Glutamatergic neuron (in vitro differentiated cells): ENCODE measurements at places on chromosomes 12 and 14. TPM values are rescaled to one million over a fixed set of nuclear protein-coding genes. Genes with fewer than 3 reads are reported as not detected.

The PTGER2 gene
- not detected for total RNA-seq

GRCh38 chr12:1531654-1532374 is 62.6 kb downstream of the FBXL14 start:
- no peak for DNase-seq

GRCh38 chr12:126067626-126068329 is 1002.5 kb downstream of the AACS start:
- no peak for DNase-seq

The SDR9C7 gene
- 0.39 TPM for total RNA-seq

- DNase-seq: no peak
Observed at GRCh38 chr14:82999802-83000201, 1466.1 kb upstream of the SEL1L start.

DNA sequence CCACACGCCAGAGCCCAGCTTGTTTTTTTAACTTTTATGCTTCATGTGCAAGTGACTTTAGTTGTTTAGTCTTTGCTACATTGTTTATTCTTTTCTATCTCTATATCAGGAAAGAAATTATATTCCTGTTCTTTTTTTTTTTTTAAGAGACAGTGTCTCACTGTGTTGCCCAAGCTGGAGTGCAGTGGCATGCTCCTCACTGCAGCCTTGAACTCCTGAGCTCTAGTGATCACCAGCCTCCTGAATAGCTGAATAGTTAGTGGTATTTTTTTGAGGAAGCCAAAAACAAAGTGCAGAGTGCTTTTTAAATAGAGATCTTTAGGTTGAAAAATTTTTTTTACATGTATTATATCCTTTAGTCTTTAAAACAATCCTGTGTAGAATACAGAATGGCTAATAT is 58.2 kb downstream of the ETNK1 start:
- DNase-seq: no peak

DNA sequence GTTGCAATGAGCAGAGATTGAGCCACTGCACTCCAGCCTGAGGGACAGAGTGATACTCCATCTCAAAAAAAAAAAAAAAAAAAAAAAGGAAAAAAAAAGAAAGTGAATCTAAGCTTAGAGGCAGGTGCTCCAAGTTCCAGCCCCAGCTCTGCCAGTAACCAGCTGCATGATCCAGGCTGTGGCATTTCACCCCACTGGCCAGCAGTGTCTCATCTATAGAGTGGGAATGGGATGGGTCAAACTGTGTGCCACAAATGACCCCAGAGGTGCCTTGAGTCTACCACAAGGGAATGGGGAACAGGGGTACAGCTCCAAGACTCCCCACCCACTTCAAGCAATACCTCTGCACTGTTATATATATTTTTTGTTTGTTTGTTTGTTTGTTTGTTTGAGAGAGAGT is 5.0 kb downstream of the PLEKHD1 start:
- no peak for DNase-seq

DNA sequence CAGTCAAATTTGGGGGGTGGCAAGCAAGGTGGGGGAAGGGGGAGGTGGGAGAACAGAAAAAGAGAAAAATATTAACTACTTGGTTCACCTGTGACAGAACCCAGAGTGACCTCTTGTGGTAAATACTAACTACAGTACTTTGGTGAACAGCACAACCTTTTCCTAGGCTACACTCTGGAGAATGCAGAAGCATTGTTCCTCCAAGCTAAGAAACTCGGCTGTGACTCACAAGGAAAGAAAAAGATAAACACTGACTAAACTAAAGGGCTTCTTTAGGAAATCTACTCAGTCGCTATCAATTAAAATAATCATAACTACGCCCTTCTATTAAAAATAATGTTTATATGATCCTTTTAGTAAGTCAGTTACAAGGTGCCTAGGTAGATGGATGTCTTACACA is 5.4 kb downstream of the KCNH5 start:
- no peak for DNase-seq

- DNase-seq: no peak
Observed at GRCh38 chr12:116135209-116135930, 142.1 kb downstream of the MED13L start.

DNA sequence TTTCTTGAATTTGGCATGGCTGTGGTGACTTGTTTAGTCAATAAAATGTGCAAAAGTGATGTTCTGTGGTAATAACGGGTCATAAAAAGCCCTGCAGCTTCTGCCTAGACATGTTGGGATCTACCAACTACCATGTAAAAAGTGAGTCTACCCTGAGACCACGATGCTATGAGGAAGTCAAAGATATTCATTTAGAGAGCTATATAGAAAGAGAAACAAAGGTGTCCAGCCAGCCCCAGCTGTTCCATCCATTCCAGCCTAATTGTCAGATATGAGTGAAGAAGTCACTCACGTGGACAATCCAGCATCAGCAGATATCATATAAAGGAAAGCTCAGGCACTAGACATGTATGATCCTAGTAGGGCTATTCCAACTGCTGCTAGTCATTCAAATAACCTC is 117.2 kb upstream of the SSTR1 start:
- no peak for DNase-seq
